Hypothalamus (tissue), 51 donors: ENCODE measurements at places on chromosomes 12 and 14.

- DNase-seq, result no peak
Measured at GRCh38 chr12:106994579-106995220, 7.8 kb upstream of the MTERF2 start.

- DNase-seq, result no peak
Measured at GRCh38 chr12:90167518-90168208, 459.0 kb upstream of the ATP2B1 start.

DNA sequence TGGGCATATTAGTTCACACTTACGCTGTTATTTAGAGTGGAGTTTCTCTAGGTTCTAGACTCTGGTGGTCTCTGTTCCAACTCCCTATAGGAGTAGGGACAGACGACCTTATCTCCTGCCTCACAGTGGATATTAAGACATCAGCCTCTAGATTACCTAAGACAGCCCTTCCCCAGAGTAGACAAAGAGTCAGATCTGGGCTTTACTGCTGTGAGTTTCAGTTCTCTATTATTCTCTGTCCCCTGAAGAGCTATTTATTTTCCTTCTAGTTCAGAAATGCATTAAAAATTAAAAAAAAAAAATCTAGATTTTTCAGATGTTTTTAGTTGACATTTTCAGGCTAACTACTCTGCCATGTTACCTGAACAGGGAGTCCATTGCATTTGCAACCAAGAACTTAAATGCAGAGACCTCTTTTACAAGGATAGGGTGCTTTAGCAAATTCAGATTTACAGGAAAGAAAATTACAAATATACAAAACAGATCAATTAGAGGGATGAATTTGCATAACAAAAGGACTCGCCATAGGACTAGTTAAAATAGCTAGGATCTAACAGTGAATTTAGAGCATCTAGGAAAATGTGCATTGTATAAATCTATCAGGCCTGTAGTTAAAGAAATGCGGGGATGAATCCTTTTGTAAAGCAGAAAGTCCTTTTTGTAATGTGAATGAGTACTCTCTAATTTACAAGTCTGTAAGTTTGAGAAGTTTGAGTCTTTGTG lies 381.4 kb downstream of the APAF1 start:
- DNase-seq, result no peak

DNA sequence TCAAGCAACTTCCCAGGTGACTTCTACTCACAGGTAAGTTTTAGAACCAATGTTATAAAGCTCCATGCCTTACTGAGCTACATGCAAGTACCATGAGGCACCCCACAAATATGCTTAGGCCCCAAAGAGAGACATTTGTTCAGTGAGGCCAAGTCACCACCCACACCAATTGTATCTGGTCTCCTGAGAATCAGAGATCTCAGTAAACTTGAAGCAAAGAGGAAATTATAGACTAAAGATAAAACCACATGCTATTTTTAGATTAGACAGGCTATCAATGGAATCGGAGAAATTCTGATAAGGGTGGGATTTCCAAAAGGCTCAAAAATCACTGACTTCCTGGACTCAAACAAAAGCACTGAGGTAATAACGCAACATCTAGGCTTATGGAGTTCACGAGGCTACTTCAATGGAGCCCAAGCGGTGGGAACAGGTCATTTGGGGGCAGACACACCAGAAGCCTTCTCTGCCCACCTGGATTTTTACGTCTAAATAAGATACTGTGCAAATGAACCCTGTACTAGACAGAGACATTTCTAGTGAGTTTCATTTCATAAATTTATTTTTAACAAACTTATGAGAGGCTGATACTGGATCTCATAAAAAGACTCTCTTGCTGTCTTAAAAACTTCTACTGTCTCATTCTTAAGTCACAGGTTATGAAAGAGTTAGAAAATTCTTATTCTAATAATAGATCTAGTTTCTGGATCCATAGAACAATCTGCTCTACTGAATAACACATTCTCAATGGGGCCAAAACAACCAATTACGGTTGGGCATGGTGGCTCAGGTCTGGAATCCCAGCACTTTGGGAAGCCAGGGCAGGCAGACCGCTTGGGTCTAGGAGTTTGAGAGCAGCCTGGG lies 7.7 kb downstream of the SLC15A4 start:
- no peak for DNase-seq

GRCh38 chr12:97545804-97546203 lies 83.2 kb downstream of the RMST start:
- no peak for DNase-seq

- DNase-seq, result no peak
Measured at GRCh38 chr12:54134850-54135249, 53.9 kb downstream of the SMUG1 start.

DNA sequence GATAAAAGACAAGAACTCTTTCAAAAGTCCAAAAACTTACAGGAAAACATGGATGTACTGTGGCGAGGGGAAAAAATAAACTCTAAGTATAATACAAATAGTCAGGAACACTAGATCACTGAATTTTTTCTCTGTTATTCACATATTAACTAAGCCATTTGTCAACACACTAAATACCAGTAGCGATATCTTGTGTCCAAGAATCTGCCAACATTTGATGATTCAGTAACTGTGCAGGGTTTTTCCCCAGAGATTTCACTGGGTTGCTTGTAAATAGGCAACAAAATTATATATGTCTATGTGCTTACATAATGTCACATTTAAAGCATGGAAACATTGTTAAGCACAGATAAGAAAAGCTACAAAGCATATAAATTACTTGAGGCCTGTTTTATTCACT lies 205.9 kb downstream of the KIF21A start:
- no peak for DNase-seq

GRCh38 chr12:31783996-31784645 lies 55.3 kb upstream of the AMN1 start:
- no peak for DNase-seq

GRCh38 chr12:24444634-24445033 lies 495.2 kb upstream of the SOX5 start:
- DNase-seq, result no peak

- no peak for DNase-seq
Measured at GRCh38 chr12:54126029-54126695, 62.6 kb downstream of the SMUG1 start.

DNA sequence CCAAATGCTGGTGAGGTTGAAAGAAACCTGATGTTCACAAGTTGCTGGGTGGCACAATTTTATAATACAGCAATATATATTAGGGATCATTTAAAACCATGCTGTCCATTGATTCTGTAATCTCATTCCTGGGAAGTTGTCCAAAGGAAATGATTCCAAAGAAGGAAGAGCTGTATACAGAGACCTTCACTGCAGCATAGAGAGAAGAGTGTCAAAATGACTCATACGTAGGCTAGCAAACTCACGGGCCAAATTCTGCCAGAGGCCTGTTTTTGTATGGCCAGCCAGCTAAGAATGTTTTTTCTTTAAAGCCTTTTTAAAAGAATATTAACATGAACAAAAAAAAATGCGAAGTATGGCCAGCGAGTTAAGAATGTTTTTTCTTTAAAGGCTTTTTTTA lies 69.2 kb upstream of the MED13L start:
- DNase-seq, result no peak

DNA sequence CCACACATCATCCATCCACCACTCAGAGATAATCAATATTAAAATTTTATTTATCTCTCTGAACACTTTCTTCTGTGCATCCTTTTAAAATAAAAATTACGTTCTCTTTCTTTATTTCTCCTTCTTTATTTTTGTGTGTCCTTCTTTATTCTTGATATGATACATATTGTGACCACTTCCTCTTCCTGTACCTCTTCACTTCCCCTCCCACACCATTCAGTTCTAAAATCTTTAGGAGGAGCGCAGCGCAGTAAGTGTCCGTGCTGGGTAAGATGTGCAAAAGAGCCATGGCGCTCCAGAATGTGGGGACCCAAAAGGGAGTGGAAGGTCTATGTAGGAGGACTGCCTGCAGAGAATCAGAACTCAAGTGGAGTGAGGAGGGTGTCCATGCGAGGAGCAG lies 256.7 kb downstream of the ITPR2 start:
- DNase-seq, result no peak

GRCh38 chr12:1022032-1022970 lies 31.3 kb downstream of the ERC1 start:
- no peak for DNase-seq

GRCh38 chr12:58378028-58378427 lies 436.7 kb downstream of the ATP23 start:
- DNase-seq, result no peak

- no peak for DNase-seq
Measured at GRCh38 chr12:128825835-128826234, 2.1 kb upstream of the SLC15A4 start.

- DNase-seq, result no peak
Measured at GRCh38 chr12:44521702-44522101, 354.4 kb downstream of the NELL2 start.

DNA sequence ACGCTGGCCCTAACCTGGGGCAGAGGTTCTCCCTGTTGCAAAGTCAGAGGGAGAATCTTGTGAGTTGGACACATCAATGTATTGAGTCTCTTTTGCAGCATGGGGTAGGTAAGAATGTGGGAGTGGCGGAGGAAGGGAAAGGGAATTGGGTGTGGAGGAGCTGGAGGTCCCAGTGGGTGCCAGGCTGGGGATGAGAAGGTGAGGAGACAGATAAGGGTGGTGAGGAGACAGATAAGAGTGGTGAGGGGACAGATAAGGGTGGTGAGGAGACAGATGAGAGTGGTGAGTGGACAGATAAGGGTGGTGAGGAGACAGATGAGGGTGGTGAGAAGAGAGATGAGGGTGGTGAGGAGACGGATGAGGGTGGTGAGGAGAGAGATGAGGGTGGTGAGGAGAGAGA lies 72.9 kb upstream of the SFSWAP start:
- DNase-seq, result no peak

GRCh38 chr12:113369391-113369985 lies 11.1 kb downstream of the PLBD2 start:
- DNase-seq, result no peak

- DNase-seq, result no peak
Measured at GRCh38 chr14:73755434-73756014, 41.3 kb upstream of the PNMA1 start.

DNA sequence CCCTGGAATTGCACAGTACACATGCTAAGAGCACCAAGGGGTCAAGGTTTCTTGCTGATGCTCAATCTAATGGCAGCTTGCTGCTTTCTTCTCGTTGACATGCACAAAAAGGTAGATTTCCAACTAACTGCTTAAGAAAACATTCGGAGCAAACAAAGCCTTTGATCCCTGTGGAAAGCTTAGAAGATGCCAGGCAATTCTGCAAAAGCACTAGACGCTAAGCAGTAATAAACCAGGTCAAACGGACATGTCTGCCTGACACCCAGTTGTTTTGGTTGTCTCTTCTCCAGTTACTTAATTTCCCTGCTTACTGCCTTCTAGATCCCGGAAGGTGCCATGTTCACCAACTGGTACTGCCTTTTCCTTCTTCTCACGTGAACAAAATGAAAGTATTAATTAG lies 100.5 kb upstream of the TMCC3 start:
- DNase-seq, result no peak

- DNase-seq, result no peak
Measured at GRCh38 chr14:104315169-104315568, 176.8 kb downstream of the KIF26A start.

GRCh38 chr12:84421103-84421502 lies 491.5 kb downstream of the SLC6A15 start:
- no peak for DNase-seq

- no peak for DNase-seq
Measured at GRCh38 chr12:101743724-101744472, 4.6 kb upstream of the SYCP3 start.

GRCh38 chr14:92880851-92881250 lies 42.1 kb upstream of the CHGA start:
- no peak for DNase-seq

GRCh38 chr12:96670334-96670899 lies 181.0 kb downstream of the CFAP54 start:
- DNase-seq, result no peak

GRCh38 chr14:67357969-67358354 lies 1.6 kb downstream of the ATP6V1D start:
- DNase-seq, result no peak

GRCh38 chr12:91143206-91143605 lies 31.9 kb upstream of the LUM start:
- no peak for DNase-seq

GRCh38 chr12:128483526-128484255 lies 216.7 kb downstream of the TMEM132C start:
- DNase-seq, result no peak

- DNase-seq, result no peak
Measured at GRCh38 chr14:34138175-34138574, 187.3 kb upstream of the EGLN3 start.

DNA sequence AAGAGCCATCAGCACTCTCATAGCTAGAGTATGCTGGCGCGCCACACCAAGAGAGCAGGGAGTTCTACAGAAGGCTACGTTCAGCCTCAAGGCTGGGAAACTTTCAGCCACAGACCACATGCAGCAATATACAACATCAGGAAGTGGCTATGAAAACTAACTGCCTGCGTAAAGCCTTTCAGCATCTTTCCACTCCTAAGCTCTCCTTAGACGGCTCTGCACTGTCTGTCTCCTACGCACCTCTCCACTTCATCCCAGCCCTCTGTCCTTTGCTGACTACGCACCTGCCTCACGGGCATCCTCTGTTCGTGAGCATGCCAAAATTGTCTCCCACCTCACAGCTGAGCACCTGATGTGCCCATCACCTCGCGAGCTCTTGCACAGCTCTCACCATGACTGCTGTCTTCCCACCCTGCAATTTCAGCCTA lies 9.7 kb downstream of the MPHOSPH9 start:
- no peak for DNase-seq

DNA sequence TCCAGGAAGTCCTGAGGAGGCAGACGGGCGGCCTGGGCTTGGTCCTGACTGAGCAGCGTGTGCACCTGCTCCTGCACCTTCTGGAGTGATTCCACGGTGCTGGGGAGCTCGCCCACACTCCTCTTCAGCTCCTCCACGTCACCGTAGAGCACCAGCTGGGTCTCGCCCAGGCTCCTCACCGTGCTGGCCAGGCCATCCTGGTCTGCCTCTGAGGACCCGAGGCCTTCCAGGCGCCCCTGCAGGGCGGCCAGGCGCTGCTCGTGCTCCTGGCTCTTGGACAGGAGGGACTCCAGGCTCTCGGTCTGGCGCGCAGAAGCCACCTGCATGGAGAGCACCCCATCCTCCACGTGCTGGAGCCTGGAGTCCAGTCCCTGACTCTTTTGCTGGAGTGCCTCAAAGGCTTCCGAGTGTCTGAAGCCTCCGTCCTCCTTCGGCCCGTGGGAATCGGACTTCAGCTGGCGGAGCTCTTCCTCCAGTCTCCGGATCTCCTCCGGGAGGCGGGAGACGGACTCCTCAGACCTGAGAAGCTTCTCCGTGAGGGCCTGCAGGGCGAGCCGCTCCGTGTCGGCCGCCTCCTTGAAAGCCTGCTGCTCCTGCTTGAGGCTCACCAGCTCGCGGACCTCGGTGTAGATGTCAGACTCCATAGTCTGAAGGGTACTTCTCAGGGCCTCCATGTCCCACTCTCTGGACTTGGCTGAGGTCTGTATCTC lies 8.4 kb downstream of the CKAP4 start:
- DNase-seq, result no peak

DNA sequence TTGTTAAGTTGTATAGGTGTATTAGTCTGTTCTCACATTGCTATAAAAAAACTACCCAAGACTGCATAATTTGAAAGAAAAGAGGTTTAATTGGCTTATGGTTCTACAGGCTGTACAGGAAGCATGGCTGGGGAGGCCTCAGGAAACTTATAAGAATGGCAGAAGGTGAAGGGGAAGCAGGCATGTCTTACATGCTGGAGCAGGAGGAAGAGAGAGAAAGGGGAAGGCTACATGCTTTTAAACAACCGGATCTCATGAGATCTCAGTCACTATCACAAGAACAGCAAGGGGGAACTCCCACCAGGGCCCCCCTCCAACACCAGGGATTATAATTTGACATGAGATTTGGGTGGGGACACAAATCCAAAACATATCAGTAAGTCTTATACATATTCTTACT lies 60.5 kb upstream of the OR10AD1 start:
- DNase-seq, result no peak

GRCh38 chr14:95597784-95598211 lies 62.9 kb downstream of the GLRX5 start:
- DNase-seq, result peak; percentile 28
